ENCODE measurements at places on chromosomes 3 and 15. TPM values are rescaled to one million over a fixed set of nuclear protein-coding genes. Genes with fewer than 3 reads are reported as not detected.

DNA sequence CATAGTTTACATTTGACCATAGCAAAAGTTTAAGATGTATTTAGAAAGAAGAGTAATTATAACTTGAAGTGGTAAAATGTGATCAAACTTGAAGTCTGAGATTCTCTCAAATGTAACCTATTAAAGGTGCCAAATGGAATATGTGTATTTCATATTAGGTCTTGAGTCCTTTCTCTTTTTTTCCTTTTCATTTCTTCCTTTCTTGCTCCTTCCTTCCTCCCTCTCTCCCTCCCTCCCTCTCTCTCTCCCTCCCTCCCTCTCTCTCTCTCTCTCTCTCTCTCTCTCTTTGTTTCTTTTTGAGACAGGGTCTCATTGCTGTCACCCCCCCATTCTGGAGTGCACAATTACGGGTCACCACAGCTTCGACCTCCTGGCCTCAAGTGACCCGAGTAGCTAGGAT is 47.7 kb downstream of the MAP2K5 start:
- DNase-seq, result no peak

GRCh38 chr15:100775581-100776185 is 103.9 kb upstream of the ALDH1A3 start:
- DNase-seq, result no peak

Gene TUSC7
- total RNA-seq, result not detected

GRCh38 chr3:195097331-195098255 is 173.4 kb downstream of the XXYLT1 start:
- no peak for DNase-seq

DNA sequence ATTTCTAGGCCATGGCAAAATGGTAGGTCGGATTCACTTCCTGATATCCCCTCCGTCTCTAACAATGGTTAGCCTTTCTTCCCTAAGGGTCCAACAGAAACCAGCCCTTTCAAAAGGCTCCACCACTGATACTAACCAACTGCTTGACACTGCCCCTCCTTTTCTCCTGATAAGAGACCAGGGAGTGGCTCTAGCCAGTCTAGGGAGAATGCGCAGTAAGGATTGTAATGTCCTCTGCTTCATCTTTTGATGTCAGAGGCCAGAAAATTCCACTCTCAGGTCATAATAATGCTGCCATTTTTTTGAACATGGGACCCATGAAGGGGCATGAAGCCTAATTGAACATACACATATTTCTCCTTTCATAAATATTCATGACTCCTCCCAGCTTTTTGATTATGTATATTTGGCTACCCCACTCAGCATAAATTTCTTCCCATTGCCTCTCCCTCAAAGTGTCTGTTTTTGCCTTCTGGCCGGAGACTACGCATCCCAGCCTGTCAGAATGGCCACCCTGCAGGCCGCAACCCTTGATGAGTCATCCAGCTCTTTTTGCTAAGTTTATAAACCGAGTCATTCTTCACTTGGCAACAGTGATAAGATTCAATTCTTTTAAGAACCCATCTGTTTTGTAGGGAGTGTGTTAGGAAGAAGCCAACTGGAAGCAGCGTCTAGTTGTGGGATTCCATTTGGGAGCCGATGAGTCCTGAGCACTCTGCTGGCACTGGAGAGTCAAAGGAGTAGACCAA is 189.0 kb upstream of the MCTP2 start:
- DNase-seq, result no peak

Data from kidney epithelial cell (primary cell).